ENCODE measurements at places on chromosomes 16 and 17.

DNA sequence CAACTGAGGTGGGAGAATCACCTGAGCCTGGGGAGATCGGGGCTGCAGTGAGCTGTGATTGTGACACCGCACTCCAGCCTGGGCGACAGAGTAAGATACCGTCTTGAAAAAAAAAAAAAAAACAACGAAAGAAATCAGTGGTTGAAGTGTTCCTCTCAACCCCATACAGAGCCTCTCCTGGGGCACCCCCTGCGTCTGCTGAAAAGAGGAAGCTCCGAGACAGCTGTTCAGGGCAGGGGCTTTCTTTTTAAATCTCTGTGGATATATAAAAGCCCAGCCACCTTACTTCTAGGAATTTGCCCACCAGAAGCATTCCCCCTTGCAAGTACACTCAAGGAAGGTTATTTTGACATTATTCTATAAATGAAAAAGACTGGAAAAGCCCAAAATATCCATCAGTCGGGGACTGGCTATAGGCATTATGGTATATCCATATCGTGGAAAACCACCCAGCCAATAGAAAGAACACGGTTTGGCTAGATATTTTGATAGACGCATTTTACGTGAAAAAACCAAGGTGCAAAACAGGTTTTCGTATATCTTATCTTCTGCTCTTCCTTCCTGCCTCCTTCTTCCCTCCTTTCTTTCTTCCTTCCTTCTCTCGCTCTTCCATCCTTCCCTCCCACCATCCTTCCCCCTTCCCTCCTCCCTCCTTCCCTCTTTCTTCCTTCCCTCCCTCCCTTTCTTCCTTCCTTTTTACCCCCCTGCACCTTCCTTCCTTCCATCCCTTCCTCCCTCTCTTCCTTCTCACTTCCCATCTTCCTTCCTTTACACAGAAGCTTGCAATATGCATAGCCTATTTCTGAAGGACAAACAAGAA lies 9.2 kb upstream of the CCL22 start:
- no peak for DNase-seq

- DNase-seq, result no peak
Measured at GRCh38 chr17:75673487-75673886, 6.3 kb downstream of the SAP30BP start.

GRCh38 chr16:19419698-19420075 lies 2.0 kb downstream of the TMC5 start:
- DNase-seq, result no peak

GRCh38 chr16:86044881-86045590 lies 146.1 kb downstream of the IRF8 start:
- DNase-seq, result no peak

DNA sequence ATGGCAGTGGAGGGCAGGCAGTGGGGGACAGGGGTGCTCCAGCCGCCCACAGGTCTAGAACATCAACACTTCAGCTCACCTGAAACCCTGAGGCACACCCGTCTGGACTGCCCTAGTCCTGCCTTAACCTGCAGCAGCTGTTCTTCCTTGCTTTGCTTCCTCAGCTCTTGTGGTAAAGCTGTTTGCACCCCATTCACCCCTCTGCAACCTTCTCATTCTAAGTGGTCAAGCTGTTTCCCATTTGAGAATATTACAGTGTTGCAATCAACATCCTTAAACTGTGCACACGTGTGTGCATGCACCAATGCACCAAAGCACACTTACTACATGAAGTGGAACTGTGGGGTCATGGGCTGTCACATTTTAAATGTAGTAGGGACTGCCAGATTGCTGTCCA lies 32.4 kb downstream of the SCNN1B start:
- DNase-seq, result no peak

DNA sequence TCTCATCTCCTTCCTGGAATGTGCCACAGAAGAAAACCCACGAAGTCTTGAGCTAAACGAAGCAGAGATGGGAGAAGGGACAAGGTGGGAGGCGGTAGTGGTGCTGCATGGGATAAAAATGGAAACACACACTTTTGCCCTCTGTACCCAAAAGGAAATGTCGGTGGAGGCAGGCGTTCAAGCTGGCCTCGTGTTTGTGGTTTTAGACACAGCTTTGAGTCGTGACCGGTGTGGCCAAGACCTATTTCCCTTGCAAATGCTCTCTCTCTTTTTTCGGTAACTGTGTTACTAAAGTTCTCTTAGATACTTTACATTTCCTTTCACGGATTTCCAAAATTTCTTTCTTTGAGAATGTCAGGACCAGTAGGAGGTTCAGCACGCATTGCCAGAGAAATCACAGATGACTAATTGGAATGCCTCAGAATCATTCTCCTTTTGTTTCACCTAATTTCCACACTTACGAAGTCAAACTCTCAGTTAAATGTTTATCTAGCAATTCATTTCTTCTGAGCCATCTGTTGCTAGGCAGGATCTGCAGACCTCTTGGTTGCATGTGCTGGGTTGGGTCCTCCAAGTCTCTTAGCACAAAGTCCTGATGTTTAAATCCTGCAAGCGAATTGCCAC lies 412.3 kb downstream of the MAF start:
- no peak for DNase-seq

DNA sequence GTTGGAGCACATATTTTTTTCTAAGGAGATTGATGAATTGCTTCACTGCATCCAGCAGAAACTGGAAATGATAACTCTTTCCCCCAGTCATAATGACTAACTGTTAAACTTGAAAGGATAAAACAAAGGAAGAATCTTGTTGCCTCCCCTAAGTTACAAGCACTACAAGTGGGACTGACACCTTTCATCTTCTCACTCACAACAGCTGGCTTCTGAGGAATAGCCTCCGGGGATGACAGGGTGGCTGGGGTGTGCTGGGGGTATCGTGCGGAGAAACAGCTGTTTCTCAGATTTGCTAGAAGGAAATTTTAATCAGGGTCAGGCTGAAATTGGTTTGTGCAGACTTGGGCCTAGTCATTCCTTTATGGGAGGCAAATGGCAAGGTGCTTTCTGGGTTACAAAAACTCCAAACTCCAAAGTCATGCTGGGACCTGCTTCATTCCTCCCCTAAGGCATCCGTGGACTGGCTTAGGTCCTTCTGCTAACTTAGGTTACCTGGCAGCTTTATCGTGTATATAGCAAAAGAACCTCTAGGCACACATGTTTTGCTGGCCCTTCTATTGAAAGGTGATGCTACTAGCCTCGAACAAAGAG lies 557.2 kb downstream of the TOX3 start:
- DNase-seq, result no peak

GRCh38 chr17:1800712-1801111 lies 29.0 kb downstream of the SMYD4 start:
- DNase-seq, result no peak

GRCh38 chr17:278055-278675 lies 74.4 kb downstream of the RPH3AL start:
- DNase-seq, result no peak

GRCh38 chr17:38750044-38750311 lies 1.8 kb upstream of the PCGF2 start:
- no peak for DNase-seq

- no peak for DNase-seq
Measured at GRCh38 chr16:10895053-10895946, 18.3 kb downstream of the CIITA start.

GRCh38 chr17:8155231-8155995 lies 3.2 kb upstream of the PER1 start:
- DNase-seq, result no peak

DNA sequence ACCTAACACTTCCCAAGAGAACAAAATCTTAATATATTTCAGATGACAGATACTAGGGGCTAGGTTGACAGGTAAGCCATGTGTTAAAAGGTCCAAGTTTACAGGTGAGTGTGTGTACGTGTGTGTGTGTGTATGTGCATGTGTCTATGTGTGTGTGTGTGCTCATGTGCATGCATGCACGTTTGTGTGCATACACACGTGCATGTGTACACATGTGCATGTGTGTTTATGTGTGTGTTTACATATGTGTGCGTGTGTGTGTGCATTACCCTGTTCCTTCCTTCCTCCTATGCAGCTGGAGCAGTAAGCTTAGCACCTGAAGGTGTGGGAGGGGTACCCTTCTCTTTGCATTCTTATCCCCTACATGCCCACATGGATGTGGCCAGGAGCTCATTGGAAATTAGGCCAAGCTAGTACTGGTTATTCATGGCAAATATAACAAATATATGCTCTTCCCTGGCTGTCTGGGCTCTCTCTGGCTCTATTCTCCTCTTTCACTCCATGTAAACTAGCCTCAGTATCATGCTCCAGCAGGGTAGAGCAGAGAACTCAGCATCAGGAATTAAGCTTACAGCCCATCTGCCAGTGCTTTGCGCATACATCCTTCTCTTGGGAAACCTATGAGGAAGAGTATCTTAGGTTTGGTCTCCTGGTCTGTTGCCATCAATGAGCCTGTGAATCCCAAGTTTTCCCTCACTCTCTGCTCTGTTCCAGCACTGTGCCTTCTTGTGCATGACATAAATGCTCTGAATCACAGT lies 258.0 kb upstream of the MYOCD start:
- DNase-seq, result no peak

DNA sequence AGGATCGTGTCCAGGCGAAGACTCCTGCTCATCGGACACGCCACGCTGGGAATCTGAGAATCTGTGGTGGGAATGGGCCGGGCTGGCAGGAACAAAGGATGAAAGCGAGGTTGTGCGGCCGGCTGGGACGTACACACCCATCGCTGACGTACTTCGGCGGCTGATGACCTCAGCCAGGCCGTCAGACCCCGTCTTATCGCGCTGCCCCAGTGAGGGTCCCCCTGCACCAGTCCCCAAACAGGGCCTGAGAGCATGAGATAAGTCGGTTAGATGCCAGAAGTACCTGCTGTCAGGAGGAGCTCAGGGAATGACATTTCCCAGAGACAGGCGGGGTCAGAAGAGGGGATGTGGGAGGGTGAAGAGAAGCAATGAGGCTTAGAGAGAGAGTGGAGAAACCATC lies 16.0 kb upstream of the SP6 start:
- no peak for DNase-seq

GRCh38 chr16:74951206-74951605 lies 33.7 kb downstream of the WDR59 start:
- no peak for DNase-seq

DNA sequence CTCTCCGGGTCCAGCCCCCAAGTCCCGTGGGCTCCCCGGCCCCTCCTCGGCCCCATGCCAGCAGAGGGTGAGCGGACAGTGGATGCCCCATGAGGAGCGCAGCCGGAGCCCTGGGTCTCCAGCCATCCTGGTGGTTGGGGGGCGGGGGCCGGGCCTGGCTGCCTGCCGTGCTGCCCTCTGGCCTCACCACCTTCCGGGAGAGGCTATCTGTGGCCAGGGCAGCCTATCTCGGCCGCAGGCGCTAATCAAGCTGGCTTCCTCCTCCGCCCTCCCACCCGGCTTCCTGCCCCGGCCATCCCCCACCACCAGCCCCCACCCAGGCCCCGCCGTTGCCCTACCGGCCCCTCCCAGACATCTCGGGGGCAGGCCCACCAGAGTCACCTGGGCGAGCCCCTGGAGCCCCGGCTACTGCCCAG lies 46.8 kb downstream of the ZFPM1 start:
- DNase-seq, result no peak

DNA sequence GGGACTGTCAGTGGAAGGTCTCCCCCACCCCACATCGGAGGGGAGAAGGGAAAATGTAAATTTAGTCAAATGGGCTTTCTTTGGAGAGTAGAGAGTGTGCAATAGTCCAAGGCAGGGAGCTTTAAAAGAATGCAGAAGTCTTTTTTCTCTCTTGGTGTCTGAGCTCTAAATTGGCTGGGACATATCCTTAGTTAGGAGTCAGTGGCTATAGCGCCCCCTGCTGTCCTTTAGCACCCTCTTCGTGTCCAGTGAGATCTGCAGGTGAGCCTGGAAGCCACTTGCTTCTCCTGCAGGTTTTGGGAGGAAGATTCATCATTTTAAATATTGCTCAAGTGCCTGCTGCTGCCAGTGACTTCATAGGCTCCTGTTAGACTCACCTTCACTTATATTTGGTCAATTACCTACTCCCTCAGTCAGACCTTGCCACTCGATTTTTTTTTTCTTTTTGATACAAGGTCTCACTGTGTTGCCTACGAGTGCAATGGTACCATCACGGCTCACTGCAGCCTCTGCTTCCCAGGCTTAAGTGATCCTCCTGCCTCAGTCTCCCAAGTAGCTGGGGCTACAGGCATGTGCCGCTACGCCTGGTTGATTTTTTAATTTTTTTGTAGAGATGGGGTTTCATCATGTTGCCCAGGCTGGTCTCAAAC lies 174.8 kb downstream of the PRKCB start:
- peak; percentile 62 for DNase-seq

DNA sequence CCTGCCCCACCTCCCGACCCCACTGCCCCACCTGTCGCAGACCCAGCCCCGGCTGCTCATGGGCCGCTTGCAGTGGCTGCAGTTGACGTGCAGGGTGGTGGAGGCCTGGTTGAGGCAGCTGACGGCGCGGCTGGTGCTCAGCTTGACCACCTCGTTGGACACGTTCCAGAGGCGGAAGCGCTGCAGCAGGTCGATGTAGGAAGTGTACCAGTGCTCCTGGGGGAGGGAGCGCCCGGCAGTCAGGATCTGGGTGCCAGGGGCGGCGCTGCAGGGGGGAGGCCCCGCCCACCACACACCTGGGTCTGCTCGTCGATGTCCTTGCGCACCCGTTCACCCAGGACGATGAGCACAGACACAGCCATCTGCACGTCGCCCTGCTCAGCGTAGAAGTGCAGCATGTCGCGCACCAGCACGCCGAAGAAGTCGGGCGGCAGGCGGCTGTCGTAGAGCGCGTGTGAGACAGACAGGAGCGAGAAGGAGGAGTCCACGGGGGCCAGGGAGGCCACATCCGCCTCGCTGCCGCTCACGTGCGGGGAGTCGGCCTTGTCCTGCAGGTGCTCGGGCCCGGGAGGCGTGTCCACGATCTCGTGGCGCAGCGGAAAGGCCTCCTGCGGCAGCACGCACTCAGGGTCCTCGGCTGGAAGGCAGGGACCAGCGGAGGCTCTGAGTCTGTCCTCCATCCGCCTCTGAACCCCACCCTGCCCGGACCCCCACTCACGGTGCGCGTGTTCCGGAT lies 995 bp upstream of the JMJD8 start:
- DNase-seq, result no peak

GRCh38 chr17:52106638-52107261 lies 51.8 kb downstream of the CA10 start:
- DNase-seq, result no peak

- DNase-seq, result no peak
Measured at GRCh38 chr16:78789561-78789960, 690.1 kb downstream of the WWOX start.

DNA sequence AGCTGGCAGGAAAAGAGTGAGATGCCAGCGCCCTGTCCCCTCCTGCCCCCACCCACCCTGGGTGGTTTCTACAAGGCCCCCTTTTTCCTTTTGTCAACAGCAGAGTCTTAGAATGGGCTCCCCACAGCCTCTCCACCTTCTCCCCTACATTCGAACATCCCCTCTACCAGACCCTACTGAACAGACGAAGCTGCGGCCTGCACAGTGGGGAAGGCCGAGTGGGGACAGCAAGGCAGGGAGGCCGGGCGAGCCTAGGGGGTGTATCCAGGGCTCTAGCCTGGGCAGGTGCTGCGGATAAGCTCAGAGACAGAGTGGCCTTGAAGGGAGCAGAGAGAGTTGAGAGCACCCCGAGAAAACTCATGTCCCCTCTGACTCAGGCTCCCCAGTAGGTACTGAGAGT lies 7.4 kb downstream of the ZACN start:
- no peak for DNase-seq

DNA sequence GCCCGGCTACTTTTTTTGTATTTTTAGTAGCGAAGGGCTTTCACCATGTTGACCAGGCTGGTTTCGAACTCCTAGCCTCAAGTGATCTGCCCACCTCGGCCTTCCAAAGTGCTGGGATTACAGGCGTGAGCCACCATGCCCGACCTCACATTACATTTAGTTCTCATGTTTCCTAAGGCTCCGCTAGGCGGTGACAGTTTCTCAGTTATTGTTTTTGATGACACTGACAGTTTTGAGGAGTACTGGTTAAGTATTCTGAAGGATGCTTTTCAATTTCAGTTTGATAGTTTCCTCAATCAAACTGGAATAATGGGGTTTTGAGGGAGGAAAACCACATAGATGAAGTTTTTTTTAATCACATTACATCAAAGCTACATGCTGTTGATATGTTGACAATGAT lies 1028.5 kb downstream of the CDH8 start:
- no peak for DNase-seq
